ENCODE measurements at places on chromosomes 6 and 20.

- no peak for DNase-seq
Measured at GRCh38 chr6:170087941-170088581, 202.8 kb downstream of the DLL1 start.

GRCh38 chr6:35687658-35688604, 784 bp downstream of the FKBP5 start:
- DNase-seq: no peak

GRCh38 chr6:73968221-73968757, 272.3 kb downstream of the CD109 start:
- DNase-seq: no peak

GRCh38 chr6:1739680-1740079, 130.0 kb downstream of the FOXC1 start:
- DNase-seq: no peak

- no peak for DNase-seq
Measured at GRCh38 chr20:62576815-62577489, 65.4 kb upstream of the SLCO4A1 start.

Measured in AG04450 (cell line).